ENCODE measurements at places on chromosomes 12 and 14.

DNA sequence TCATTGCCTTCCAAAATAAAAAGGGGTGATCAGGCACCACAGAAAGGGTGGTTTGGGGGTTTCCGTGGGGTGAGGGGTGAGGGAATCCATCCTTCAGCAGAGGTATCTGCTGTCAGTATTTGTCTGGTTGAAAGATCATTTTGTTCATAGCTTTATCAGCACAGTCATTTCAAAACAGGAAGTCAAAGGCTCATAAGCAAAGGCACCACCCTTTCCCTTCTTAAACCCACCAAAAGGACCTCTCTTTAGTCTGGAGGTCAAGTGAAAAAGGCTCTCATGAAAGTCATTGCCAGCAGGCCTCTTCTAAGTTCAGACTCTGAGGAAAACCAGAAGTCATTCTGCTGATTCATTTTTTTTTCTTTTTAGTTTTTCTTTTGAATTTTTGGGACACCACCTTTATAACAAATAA, 6.2 kb downstream of the CHST11 start:
- DNase-seq = no peak

DNA sequence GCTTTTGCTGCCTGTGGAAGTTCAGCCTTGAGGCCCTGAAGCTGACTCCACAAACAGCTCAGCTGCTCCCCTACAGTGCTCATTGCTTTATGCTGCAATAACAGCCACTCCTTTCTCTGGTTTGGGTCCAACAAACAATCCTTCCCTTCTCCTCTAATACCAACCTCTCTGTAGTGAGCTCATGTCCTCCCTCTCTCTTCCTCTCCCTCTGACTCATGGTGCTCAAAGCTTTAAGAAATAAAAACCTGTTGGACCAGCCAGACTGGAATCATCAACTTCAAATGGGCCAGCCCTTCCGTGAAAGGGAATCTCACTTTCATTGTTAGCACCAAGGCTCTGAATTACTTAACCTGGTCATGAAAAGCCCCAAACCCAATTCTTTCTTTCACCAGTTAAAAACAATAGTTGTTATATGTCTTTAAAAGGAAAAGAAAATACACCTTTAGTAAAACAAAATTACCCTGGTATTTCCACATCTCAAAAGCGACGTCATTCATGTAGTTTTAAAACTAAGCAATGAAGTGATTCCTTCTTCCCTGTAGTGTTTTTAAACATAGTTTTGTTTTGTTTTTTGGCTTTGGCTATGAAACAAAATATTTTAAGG, 126.4 kb downstream of the DUSP6 start:
- no peak for DNase-seq

DNA sequence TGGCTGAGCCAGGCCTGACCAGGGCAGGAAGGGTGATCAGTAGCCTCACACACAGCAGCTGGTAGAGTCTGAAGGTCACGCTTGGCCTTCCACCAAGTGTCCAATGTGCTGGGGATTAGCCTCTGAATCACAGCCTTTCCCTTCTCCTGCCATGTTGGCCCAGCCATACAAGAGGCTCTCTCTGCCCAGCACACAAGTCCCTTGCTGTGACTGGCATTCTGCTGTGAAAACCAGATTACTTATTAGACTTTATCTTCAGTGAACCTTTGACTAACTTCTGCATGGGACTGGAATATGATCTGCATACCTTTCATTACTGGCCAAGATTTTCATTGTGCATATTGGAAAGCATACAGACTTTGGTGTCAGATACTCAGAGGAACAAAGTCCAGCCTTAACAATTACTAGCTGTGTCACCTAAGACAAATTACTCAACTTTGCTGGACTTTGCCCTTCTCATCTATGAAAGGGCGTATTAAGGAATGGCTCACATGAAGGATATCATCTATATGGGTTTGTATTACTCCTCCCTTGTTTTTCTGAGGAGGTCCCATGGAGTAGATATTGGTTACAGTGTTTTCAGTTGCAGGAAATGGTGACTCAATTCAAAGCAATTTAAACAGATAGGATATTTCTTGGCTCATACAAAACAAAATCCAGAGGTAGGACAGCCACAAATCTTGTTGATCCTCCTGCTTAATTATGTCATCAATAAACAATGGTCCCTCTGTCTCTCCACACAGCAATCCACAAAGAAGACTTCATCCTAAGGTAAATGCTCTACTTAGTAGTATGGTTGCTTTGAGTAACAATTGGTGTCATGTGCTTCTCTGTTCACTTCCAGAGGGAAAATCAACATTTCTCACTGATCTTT, 99.6 kb downstream of the DYRK2 start:
- no peak for DNase-seq

- DNase-seq = no peak
These were observed 140.8 kb downstream of the GCH1 start for GRCh38 chr14:54761835-54762234.

- no peak for DNase-seq
These were observed 81.5 kb upstream of the TMCC3 start for GRCh38 chr12:94731733-94732360.

- no peak for DNase-seq
These were observed 91.6 kb upstream of the ATF7IP start for GRCh38 chr12:14273913-14274311.

- no peak for DNase-seq
These were observed 14.6 kb downstream of the CCDC88C start for GRCh38 chr14:91402771-91403600.

DNA sequence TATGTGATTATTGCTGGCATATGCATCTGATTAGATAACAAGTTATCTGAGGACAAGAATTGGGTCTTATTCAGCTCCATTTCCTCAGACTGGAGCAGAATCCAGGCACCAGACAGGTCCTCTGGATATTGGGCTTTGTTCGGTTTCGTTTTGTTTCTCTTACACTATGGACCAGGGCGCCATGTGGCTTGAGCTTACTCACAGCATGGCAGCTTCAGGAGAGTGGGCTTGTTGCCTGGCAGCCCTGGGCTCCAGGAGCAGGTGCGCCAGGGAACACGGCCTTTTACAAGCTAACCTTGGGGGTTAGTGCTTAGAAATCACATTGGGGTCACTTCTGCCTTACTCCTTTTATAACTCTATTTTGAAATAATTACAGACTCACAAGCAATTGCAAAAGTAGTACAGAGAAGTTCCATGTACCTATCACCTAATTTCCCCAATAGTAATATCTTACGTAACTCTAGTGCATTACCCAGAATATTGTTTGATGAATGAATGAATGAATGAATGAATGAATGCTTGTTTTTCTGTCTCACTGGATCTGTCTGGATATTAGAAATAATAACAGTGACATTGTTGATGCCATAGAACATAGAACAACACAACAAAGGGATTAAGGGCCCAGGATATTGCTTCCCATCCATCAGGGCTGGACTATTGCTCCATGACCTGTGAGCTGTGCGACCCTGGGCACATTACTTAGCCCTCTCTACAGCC, 39.0 kb downstream of the CMKLR1 start:
- DNase-seq = no peak

- DNase-seq = peak; percentile 18
These were observed 10.2 kb upstream of the SERPINA9 start for GRCh38 chr14:94485944-94486841.

- peak; percentile 1 for DNase-seq
These were observed 541 bp downstream of the GOLT1B start for GRCh38 chr12:21502164-21502496.

- no peak for DNase-seq
These were observed 2.9 kb downstream of the NGB start for GRCh38 chr14:77267937-77268699.

- DNase-seq = no peak
These were observed 46.5 kb upstream of the SAV1 start for GRCh38 chr14:50714450-50715073.

GRCh38 chr12:110702081-110702480, 13.2 kb upstream of the HVCN1 start:
- no peak for DNase-seq

GRCh38 chr12:111846016-111846415, 4.0 kb downstream of the MAPKAPK5 start:
- no peak for DNase-seq

GRCh38 chr12:118398940-118399339, 22.6 kb downstream of the SUDS3 start:
- no peak for DNase-seq

DNA sequence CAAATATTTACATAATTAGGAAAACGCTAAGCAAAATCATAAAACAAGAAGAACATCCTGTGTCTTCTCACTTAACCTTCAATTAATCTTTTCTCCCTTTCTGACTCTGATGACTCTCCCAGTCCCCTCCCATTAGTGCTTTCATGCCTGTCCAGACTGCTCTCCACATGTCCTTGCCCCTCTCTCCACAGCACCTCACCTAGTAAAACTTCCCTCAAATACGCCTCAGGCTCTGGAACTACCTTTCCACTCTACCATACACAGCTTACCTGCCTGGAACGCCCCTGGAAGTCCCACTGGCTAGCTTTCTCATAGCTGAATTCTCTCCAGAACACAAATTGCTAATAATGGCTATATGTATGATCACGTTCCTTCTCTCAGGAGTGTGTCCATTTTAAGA, 44.7 kb downstream of the SLC5A8 start:
- DNase-seq = no peak

- no peak for DNase-seq
These were observed 169.1 kb upstream of the RMST start for GRCh38 chr12:97293541-97293940.

DNA sequence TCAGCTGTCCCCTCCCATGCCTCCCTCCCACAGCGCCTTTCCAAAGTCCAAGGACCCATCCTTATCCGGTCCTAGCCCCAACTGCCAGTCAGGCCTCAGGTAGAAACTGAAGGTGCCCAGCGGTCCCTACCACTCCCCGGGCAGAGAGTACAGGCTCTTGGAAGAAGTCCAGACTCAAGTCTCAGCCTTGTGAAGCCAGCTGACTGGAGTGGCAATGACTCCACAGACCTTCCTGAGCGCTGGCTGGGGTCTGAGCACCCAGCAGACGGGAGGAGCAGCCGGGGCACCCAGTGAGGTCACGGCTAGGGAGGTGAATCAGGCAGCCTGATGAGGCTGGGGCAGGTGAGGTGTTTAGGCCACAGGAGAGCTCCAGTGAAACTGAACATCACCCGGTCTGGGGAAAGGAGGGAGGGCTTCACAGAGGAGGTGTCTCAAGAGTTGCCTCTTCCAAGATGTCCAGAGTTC, 60.0 kb downstream of the ITPK1 start:
- DNase-seq = no peak

GRCh38 chr12:92675092-92675865, 27.5 kb upstream of the PLEKHG7 start:
- DNase-seq = no peak

GRCh38 chr14:64707661-64708060, 3.4 kb downstream of the PLEKHG3 start:
- no peak for DNase-seq

DNA sequence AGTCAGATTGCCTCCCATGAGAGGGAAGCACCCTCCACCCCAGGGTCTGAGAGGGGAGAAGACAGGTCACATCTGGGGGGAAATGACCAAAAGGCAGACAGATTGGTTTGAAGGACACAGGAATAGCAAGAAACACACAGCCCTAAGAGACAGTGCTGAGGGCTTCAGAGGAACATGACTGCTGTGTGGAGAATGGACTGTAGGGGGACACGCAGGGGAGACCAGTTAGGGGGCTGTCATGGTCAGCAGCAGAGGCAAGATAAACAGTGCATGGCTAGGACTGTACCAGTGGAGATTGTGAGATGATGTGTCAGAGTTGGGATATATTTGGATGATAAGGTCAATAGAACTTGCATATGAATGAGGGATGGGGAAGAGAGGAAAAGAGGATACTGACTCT, 19.7 kb downstream of the SMUG1 start:
- no peak for DNase-seq

GRCh38 chr14:44962334-44963043, 499 bp downstream of the TOGARAM1 start:
- DNase-seq = no peak

GRCh38 chr14:65159281-65160062, 57.2 kb upstream of the MAX start:
- DNase-seq = no peak

- no peak for DNase-seq
These were observed 367.1 kb upstream of the MGAT4C start for GRCh38 chr12:86623267-86623666.

DNA sequence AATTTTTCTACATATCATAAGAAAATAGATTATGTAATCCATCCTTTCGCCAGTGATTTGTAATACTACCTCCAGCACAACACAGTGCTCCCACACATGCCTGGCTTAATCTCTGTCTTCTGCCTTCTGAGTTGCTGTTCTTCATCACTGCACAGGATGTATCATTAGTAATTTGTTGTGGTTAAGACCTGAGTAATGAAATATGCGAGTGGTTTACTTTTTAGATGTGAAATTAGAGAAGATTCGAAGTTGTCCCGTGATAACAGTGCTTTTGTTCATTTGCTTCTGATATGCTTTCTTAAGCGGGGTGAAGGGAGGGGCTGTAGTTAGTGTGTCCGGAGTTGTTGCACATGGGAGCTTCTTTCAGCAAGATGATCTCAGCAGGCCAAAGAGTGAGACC, 18.1 kb downstream of the KRT85 start:
- DNase-seq = no peak

- DNase-seq = no peak
These were observed 172.0 kb downstream of the TRHDE start for GRCh38 chr12:72444125-72444524.

DNA sequence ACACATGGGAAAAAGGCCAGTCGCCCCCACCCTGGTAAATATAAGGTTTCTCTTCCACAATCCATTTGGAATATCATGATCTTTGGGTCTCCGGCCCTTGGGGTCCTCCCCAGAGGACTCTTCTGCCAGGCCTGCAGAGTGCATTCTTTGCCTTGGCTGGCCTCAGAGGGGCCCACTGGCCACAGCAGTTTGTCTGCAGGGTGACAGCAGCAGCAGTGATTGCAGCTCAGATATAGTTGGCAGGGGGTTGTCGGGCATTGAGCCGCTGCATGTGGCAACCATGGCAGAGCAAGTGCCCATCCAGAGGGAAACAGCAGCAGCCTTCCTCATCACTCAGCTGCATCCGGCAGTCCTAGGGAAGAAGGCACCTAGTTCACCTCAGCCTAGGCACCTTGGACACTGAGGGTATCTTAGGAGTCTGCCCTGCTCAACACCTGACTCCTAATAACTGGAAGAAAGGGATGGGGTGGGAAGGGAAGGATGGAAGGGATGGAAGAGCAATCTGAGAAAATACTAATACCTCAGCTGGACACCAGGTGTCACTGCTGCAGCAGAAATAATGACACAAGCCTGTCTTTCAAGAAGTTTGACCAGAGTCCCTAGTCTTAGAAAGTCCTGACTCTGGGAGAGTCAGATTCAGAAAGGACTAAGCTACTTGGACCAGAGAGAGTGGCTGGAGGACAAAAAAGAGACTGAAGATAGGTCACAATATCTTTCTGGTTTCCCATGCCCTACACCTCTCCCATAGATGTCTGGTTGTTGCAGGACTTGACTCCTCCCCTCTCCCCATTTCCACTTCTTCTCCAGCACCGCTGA, 8.9 kb downstream of the AJUBA start:
- DNase-seq = no peak
